NCI-H187 (cell line): ENCODE measurements at places on chromosomes 16 and 17.
A peak's percentile ranks its signal among the peaks of the same experiment; 100 is the strongest.

- DNase-seq = no peak
These were observed 9.7 kb upstream of the VASN start for GRCh38 chr16:4361944-4362311.

DNA sequence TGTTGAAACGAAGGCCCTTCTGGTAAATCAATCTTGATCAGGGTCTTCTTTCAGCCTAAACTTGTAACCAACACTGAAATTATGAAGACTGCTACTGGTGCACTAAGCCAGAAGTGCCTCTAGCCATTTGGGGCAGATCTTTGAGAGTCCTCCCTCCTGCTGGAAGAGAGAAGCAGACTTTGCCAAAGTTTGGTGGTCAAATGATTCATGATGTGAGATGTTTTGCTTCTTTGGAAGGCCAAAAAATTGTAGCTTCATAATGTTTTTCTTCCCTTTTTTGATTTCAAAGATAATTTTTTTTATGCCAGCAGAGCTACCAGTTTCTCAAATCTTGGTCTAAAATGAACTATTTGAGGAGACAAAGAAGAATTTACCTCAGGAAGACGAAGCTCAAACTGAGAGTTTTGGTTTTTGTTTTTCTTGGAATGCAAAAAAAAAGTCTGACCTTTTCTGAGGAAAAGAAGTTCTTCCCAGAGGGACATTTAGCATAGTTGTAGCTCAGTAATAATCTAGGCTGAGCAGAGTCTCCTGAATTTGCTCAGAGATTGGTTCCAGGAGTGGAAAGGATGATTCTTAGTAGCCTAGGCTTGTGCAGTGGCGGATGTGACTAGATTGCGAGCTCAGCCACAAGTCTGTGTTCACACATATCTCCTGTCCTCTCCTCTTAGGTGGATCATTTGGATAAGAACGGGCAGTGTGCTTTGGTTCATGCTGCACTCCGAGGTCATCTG is 50.9 kb downstream of the CYB561 start:
- no peak for DNase-seq

DNA sequence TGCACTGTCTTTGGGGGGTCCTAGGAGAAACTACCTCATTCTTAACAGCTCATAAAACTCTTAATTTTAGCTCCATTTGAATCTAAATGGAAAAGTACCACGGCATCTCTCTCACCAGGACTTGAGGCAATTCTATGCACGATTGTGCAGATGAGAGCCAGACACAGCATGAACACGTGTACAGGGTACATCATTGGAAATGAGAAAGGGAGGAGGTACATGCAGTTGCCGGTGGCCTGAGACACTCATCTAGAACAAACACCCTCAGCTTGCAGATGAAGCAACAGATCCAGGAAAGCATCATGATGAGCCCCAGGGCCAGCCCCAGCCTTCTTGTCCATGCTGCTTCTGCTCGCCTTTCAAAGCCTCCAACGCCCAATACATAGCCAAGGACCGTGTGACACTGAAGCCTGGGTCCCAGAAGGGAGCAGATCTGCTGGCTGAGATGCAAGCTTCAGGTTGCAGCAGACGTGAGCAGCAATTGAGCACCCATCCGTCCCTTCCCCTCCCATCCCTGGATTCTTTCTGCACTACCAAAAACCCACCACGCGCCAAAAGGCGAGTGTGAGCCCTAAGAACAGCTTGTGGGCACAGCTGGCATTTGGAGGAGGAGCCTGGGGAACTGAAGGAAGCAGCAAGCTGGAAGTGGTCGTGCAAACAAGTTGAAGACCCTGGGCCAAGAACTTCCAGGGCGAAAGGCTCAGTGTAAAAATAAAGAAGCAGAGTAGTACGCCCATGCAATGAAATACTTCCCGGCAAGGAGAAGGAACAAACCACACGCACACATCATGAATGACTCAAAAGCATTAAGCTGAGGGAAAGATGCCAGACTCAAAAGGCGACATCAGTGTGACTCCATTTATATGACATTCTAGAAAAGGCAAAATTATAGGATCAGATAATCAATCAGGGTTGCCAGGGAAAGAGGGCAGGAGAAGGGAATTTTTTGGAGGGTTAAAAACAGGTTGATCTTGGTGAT is 7.3 kb upstream of the RCVRN start:
- DNase-seq = no peak

GRCh38 chr17:67276075-67276474 is 31.1 kb upstream of the HELZ start:
- no peak for DNase-seq

DNA sequence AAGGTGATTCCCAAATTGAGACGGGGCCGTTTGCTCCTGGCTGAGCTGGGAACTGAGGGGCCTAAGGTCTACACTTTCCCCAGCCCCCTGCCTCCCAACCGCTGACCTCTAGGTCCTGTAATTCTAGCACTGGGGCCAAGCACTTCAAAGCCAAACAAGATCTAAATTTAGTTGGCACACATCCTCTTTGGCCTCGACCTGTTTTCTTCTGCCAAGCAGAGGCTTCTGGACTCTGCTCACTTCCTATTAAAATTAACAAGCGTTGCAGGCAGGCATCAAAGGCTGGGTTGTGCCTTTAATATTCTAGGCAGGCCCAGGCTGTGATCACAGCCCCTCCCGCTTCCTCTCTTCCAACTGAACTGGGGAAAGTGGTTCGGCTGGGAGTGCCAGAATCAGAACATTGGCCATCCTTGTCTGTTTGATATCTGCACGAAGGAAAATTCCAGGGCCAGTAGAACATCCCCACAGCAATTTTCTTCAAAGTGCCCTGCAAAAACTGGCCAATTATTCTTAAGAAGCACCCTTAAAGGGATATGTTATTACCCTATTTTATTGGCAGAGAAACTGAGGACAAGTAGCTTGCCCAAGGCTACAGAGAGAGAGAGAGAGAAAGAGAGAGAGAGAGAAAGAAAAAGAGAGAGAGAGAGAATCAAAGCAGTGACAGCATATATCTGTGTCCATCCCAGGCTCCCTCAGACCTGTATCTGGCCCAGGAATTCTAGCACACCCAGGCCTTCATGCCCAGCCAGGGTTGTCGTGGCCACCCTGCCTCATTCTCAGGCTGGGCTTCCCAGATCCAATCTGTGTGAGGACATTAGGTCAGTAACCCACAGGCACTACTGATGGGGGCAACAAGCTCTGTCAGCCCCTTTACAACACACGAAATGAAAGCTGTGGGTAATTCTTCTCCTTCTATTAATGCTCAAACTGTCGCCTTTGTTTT is 12.8 kb upstream of the MT4 start:
- DNase-seq = no peak

DNA sequence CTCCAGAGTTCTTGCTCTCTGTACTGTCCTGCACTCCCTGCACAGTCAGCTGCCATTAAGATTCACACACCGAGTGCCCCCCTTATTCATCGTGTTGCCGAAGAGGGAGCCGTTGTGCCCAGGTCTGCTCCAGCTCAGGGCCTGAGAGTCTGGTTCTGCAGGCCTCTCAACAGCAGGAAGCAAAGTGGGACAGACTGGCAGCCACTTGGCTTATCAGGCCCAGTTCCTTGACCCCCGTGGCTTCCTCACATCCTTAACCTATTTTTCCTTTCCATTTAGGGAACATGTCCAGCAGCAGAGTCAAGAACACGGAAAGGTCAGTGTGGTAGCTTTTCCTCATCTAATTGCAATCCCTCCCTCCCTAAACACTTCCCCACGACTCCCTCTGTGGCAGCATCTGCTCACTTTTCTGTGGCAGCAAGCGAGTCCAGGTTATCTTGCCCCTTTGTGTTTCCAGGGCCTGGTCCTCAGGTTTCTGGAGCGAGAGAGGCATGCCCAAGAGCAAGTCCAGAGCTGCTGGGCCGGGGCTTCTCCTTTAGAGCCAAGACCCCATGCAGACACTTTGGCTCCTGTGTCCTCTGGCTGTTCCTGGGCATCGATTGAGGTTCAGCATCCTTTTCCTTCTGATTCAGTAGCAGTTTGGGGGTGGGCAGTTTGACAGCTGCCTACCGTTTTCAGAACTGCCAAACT is 22.1 kb upstream of the ADAM11 start:
- no peak for DNase-seq

DNA sequence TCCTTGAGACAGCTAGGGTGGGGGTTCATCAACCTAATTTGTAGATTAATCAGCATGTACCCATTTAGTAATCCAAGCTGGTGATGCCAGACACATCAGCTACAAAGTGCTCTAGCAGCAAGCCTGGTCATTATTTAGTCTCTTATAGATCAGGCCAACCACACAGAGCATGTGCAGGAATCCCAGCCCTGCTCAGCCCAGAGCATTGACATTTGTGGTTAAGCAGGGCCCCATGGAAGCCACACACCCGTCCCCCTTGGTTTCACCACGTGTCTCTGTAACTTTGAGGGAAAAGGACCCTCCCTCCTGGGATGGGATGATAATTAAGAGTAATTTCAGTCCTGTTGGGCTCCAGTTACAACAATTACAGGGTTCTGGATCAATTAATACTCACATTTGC is 268.8 kb upstream of the RPL38 start:
- no peak for DNase-seq

GRCh38 chr17:32279891-32280716 is 14.5 kb downstream of the RHBDL3 start:
- DNase-seq = no peak

DNA sequence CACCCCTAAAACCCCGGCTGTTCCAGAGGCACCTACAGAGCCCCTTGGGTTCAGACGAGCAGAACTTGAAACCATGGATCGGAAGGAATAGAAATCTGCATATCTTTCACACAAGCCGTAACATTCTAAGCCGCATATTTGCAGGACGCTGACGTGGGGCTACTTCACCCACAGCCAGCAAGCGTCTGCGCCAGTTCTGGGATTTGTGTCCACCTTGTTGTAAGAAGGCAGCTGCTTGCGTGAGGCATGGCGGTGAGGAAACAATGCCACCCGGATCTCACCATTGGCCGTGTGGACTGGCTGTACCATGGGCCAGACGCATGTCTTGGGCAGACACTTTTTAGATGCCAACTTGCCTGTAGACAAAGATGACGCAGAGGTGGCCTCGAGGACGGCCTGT is 34.5 kb downstream of the TNFRSF13B start:
- no peak for DNase-seq

DNA sequence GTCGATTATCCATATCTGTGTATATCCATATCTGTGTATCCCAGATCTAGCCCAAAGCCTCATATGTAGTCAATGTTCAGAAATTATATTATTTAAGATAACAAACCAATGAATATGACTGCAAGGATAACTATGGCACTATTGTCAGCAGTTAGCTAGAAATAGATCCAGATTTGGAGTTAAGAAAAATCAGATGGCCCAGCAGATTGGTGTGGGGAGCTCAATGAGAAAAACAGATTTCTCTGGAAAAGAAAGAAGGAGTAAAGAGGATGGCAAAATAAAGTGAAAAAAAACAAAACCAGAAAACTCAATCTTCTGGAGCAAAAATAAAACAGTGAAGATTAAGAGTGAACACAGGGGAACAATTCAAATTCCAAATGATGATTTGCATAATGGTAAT is 10.6 kb upstream of the CDH8 start:
- DNase-seq = no peak

DNA sequence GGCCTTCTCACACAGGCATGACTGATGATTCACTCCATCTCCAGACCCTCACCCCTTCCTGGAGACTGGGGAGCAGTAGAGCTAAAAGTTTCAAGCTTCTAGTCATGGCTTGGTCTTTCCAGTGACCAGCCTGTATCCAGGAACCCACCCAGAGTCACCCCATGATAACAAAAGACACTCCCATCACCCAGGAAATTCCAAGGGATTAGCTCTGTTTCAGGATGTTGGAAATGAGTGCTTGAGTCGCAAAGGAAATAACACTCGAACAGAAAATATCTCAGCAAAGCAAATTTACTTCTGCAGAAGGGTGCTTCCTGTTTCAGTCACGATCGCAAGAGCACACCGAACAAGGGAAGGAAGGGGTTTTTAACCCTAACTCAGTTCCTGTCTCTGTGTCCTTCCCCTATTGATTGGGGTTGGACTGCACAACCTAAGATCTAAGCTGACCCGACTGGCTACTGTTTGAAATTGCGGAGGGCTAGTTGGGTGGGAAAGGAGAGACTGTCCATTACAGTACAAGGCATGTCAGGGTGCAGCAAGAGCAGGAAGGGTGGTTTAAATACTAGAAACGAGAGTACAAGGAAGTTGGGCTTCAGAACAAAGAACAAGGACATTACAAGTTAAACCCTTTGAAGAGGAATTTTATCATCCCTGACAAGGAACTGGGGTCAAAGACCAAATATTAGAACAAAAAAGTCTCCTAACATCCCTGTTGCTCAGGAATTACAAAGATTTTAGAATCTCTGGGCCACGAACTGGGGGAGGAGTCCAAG is 224.4 kb upstream of the CACNG5 start:
- DNase-seq = no peak

DNA sequence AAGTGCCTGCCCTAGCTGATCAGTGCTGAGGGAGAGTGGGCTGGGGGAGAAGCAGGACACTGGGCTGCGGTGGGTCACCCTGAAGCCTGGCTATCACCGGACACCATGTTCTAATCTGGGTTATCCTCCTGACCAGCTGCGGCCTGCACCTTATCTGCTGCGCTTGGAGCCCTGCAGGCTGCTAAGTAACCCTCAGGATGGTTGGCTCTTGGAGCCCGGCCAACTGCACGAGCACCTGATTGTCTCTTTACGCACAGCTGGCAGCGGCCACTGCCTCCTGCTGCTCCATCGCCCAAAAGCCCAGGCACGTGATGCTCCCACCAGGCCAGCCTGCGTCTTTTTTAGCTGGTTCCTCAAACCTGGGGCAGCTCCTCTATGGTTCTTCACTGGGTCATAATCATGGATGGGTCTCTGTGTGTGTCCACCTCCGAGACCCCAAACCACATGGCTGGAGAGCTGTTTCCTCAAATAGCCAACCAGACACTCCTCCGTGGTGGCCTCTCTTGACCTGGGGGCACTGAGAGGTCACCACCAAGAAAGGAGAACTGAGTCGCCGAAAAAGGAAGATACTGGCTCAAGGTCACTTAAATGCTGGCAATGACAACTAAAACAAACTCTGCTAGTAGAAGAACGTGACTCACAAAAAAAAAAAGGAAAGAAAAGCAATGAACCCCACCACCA is 21.7 kb downstream of the SPHK1 start:
- DNase-seq = peak; percentile 84

- no peak for DNase-seq
These were observed 4.5 kb downstream of the VPS4A start for GRCh38 chr16:69315486-69316311.

DNA sequence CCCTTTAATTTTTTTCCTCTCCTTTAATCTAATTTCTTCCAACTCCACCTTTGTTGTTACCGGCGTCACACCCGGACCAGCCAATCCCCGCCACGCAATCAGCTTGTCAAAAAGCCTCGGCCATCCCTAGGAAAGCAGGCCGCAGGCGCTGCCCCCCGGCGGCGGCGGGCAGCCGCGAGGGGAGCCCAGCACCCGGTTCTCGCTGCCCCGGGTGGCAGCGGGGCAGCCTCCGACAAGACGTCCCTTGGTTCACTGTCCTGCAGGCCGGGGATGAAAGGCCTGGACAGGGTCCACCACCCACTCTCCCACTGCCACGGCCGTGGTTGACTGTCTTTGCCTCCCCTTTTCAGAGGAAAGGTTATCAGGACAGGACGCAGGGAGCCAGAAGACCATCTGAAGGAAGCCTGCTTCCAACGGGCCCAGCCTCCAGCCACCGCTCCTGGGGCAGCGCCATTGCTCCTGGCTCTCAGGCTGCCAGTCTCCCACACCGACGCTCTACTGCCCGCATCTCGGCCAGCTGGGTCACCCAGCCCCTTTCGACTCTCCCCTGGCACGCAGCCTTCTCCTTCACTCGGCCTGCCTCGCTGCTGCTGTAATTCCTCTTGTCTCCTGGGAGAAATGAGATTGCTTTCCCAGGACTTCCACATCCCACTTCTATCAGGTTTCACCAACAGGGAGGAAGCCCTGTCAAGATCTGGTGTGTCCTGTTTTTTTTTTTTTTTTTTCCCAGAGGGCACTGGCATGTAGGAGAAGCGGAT is 2.8 kb upstream of the UBTF start:
- DNase-seq = peak; percentile 30
